ENCODE measurements at places on chromosomes 1 and 21. TPM values are rescaled to one million over a fixed set of nuclear protein-coding genes. Genes with fewer than 3 reads are reported as not detected.

NECTIN4 gene
- total RNA-seq, result 0.17 TPM

KIF26B gene
- 0.59 TPM for total RNA-seq

OR14A16 gene
- not detected for total RNA-seq

SMAP2 gene
- 23.2 TPM for total RNA-seq

SPRR2G gene
- total RNA-seq, result not detected

AK5 gene
- total RNA-seq, result 26.3 TPM

TPTE gene
- not detected for total RNA-seq

OR2AK2 gene
- not detected for total RNA-seq

MT1HL1 gene
- not detected for total RNA-seq

MANEAL gene
- total RNA-seq, result 0.30 TPM

SLC22A15 gene
- total RNA-seq, result 0.30 TPM

IL12RB2 gene
- not detected for total RNA-seq

All from bronchus fibroblast of lung (primary cell).